ENCODE measurements at places on chromosomes 4 and X.

GRCh38 chr4:112813790-112814189 lies 176.8 kb downstream of the LARP7 start:
- ATAC-seq, result no peak

DNA sequence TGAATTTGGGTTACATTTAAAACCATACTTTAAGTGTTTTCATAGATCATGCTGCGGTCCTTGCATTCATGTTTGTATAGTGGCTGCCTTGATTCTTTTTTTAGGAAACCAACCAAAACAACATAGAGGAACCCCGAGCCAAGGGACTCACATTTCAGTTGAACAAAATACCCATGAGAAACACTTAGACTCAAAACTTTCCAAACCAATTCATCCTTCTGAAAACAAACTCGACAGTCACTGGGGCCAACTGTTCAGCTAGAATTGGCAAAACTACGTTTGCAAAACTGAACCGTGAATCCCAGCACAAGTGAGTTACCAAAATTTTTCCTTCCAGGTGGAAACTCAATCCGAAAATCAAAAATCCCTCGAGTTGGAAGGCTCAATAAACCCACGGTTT lies 1.4 kb downstream of the ADGRA3 start:
- ATAC-seq, result no peak

- peak; percentile 77 for ATAC-seq
Observed at GRCh38 chrX:136710325-136710951, 62.5 kb downstream of the CD40LG start.

DNA sequence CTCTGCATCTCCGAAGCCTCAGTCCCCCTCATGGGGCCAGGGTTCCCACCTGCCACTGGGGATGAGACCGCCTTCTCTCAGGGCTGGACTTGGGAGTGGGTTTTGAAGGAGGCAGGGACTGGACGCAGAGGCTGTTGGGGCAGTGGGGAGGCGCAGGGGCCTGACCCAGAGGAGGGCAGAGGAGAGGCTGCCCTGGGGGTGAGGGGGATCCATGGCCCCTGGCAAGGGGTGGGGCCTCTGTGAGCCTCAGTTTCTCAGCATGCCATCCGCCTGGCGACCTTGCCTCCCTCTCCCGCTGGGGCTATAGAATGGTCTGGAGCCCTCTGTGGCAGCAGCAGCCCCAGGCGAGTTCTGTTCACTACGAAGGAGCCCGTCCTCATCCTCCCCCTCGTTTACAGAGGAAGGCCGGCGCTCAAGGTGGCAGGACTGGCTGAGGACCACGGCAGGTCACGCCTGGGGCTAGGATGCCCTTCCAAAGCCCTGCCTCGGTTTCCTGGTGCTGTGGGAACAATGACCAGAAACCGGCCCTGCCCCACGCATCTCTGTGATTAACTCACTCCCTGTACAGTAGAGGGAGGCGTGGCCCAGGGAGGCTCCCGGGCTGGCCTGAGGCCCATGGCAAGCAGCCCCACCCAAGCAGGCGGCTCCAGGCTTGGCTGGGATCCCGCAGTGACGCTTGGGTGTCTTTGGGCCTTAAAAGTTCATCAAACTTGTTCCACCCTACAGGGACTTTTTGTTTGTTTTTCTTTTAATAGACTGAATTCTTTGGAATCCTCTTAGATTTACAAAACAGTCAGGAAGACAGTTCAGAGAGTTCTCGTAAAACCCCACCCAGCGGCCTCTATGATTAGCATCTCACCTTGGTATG lies 16.0 kb upstream of the SH3TC1 start:
- no peak for ATAC-seq

- no peak for ATAC-seq
Observed at GRCh38 chr4:76029300-76029699, 6.0 kb upstream of the CXCL10 start.

DNA sequence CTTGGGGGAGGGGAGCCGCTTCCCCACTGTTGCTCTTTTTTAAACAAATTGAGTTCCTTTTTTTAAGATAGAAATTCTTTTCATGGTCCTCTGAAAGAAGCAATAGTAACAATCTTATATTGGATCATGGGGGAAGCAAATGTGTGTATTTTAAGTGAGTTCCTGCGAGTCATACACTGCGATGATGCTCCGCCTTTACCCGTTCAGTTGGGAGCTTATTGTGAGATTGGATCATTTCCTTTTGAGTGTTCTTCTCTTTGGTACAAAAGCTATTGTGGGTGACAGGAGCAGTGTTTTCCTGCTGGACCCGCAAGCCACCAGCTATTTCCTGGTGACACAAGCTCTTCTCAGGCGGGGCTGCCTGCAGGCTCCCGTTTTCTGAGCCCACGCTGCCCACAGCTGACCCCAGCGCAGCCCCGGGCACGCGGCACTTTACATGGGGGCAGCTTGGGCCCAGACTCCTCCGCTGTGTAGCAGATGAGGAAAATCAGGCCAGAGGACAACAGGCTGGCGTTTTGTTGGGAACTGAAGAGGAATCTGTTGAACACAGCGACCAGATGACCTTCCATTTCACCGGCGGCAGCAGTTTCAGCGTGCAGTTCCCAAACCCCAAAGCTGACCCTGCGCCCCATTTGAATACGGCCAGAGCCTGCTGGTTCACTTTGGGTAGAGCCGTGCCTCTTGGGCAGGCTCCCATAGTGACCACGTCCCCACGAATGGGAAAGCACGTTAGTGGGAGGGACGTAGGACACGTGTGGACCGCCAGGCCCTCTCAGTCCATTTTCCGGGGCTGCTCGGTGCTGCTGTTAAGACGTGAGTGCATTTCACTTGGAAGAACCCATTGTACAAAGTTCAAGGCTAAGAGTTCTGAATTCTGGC lies 12.2 kb downstream of the TADA2B start:
- no peak for ATAC-seq

DNA sequence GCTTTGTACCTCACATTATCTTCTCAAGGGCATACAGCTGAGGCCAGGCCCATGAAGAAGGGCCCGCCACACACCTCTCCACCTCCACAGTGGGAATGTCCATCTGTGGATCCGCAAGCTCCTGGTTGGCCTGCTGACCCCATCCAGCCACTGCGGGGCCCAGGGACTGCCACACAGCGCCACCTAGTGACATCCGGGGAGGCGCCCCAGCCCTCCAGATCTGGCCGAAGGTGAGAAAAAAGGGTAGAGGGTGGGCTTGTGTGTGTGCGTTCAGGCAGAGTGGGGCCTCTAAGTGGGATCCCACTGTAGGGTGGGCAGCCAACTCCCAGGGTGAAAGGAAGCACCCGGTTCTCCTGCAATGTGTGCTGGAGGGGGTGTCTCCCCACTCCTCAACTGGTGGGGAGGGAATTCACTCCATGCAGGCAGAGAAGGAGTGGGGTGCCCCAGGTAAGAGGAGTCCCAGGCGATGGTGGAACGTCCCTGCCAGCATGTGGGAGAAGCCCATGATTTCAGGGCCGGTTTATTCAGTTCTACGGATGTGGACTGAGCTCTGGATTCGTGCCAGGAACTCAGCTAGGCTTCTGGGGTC lies 117.3 kb downstream of the ENPP6 start:
- ATAC-seq, result no peak

- no peak for ATAC-seq
Observed at GRCh38 chr4:10311939-10312338, 145.3 kb downstream of the ZNF518B start.

DNA sequence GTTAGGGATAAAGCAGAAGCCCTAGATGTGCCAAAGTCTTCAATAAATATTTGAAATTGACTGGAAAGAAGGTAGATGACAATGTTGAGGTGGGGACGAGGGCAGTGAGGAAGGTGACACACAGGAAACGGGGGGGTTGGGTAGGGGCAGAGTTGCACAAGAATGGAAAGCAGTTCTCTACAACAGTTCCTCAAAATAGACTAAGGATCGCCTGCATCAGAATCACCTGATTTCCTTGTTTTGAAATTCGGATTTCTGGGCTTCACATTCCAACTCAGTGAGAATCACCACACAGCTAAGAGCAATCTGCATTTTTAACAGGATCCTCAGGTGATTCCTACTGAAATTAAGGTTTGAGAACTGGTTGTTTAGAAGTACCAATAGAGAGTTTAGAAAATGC lies 70.6 kb downstream of the ARFIP1 start:
- peak; percentile 45 for ATAC-seq

- ATAC-seq, result no peak
Observed at GRCh38 chr4:40394236-40394635, 59.1 kb downstream of the CHRNA9 start.

DNA sequence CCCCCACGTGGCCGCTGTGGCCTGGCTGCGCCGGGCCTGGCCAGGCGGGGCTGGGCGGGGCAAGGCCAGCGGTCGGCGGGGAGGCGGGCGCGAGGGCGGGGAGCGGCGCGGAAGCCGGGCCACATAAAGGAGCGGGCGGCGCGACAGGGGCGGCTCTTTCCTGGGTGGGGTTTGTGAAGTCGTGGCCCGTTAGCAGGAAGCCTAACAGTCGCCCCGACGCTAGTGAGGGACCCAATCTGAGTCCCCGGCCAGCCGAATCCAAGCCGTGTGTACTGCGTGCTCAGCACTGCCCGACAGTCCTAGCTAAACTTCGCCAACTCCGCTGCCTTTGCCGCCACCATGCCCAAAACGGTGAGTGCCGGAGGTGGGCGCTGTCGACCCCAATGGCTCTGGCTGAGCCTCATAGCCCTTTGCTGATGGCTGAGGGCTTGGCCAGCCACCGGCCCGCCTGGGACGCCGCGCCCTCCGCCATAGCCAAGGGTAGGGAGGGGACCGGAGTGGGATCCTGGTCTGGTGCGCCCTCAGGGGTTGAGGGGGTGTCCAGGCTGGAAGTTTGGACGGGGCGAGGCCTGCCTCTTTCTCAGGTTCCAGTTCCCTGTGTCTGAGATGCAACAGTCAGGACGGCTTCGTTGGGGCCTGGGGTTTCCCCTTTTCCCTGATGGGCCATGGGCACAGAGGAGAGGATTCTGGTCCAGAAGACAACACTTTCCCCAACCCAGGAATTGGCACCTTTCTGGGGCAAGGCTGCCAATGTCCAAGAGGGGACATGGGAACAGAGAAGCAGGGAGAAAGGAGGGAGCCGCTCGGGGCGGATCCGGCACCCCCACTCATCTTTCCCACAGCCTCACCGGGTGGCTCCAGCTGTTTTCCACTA lies at the start of gene MSN:
Gene MSN, plus strand, starts transcription at position 152 of the 874 bp plus-strand sequence. Its CDS starts 188 bp downstream, at position 340.
- ATAC-seq, result peak; percentile 70

- ATAC-seq, result no peak
Observed at GRCh38 chrX:9586992-9587392, 122.1 kb downstream of the TBL1X start.

DNA sequence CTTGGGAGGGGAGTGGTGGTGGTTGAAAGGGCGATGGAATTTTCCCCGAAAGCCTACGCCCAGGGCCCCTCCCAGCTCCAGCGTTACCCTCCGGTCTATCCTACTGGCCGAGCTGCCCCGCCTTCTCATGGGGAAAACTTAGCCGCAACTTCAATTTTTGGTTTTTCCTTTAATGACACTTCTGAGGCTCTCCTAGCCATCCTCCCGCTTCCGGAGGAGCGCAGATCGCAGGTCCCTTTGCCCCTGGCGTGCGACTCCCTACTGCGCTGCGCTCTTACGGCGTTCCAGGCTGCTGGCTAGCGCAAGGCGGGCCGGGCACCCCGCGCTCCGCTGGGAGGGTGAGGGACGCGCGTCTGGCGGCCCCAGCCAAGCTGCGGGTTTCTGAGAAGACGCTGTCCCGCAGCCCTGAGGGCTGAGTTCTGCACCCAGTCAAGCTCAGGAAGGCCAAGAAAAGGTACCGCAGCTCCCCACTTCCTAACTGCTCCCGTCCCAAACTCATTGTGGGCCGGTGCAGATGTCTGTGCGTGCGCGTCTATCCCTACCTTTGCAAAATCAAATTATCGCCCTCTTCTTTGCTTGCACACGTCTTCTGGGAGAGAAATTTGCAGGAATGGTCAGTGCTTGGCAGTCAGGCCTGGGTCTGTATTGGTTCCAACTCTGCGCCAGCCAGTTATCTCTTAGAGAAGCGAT lies 533 bp downstream of the IL15 start:
- ATAC-seq, result peak; percentile 42

DNA sequence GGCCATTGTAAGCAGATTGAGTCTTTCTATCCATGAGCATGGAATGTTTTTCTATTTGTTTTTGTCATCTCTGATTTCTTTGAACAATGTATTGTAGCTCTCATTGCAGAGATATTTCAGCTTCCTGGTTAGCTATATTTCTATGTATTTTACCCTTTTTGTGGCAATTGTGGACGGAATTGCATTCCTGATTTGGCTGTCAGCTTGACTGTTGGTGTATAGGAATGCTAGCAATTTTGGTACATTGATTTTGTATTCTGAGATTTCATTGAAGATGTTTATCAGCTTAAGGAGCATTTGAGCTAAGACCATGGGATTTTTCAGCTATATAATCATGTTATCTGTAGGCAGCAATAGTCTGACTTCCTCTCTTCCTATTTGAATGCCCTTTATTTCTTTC lies 154.6 kb downstream of the GUCY2F start:
- no peak for ATAC-seq

DNA sequence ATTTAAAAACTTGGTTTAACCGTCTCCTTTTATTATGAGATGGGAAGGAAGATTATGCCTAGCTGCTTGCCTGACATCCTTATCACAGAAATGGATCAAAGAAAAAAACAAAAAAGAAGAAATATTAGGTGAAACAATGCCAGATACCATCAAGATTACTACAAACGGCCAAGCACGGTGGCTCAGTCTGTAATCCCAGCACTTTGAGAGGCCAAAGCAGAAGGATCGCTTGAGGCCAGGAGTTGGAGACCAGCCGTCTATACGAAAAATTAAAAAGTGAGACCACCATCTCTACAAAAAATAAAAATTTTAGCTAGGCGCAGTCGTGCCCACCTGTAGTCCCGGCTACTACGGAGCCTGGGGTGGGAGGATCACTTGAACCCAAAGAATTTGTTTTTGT lies 2.3 kb downstream of the FRYL start:
- no peak for ATAC-seq

GRCh38 chrX:10310511-10310910 lies 153.7 kb downstream of the CLCN4 start:
- no peak for ATAC-seq

- ATAC-seq, result no peak
Observed at GRCh38 chr4:13455411-13455810, 28.7 kb downstream of the RAB28 start.

- ATAC-seq, result no peak
Observed at GRCh38 chrX:73851014-73852009, 288.3 kb downstream of the CHIC1 start.

DNA sequence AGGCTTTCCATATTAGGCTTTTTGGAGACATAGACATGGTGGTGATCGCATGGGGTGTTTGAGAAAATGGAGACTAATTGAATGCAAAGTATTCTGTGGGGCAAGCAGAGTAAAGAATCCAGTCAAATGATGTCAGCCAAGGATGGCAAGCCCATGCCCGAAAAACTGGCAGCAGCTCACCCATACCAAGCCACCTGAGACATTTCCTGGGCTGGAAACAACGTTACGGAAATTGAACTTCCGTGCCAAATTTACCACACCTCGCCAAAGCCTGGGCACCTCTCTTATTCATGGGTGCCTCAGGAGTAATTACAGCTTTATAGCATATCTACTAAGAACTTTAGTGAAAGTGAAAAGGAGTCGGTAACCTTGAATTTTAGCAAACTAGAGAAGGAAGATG lies 166.4 kb downstream of the CBR4 start:
- ATAC-seq, result no peak

Measured in activated CD4-positive, CD25-positive, alpha-beta regulatory T cell treated with anti-CD3 and anti-CD28 coated beads, Interleukin-2, amount 50 U/mL, for 24 hours (primary cell).